Stimulated activated CD4-positive, alpha-beta T cell treated with anti-CD3 and anti-CD28 coated beads, Interleukin-12 subunit alpha, Interleukin-12 subunit beta, amount 100 ng/mL, for 24 hours (primary cell): ENCODE measurements at places on chromosomes 3 and 15.
A peak's percentile ranks its signal among the peaks of the same experiment; 100 is the strongest.

- DNase-seq, result no peak
Observed at GRCh38 chr3:131283862-131284261, 97.7 kb upstream of the NUDT16 start.

GRCh38 chr3:138398791-138399575, 35.4 kb upstream of the ESYT3 start:
- DNase-seq, result no peak

GRCh38 chr3:45546716-45547701, 47.5 kb upstream of the LIMD1 start:
- peak; percentile 3 for DNase-seq

DNA sequence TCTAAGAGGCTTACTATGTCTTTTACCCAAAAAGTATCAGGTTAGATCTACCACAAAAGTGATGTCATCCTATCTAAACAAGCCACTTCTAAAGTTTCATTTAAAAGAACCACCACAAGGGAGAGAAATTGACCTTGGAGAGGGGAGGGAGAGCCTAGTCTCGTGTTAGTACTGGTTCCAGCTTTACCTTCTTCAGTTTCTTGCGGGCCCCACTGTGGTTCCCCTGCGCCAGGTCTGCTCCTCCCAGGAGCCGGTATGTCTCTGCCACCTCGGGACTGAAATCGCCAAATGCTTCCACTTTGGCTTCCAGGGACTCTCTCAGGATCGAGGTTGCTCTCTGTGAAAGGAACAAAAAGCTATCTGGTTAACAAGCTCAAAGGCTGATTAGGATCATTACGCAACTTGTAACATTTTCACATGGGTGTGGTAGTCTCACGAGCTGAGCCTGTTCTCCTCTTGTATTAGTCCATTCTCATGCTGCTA, 51.1 kb downstream of the SYNM start:
- no peak for DNase-seq

DNA sequence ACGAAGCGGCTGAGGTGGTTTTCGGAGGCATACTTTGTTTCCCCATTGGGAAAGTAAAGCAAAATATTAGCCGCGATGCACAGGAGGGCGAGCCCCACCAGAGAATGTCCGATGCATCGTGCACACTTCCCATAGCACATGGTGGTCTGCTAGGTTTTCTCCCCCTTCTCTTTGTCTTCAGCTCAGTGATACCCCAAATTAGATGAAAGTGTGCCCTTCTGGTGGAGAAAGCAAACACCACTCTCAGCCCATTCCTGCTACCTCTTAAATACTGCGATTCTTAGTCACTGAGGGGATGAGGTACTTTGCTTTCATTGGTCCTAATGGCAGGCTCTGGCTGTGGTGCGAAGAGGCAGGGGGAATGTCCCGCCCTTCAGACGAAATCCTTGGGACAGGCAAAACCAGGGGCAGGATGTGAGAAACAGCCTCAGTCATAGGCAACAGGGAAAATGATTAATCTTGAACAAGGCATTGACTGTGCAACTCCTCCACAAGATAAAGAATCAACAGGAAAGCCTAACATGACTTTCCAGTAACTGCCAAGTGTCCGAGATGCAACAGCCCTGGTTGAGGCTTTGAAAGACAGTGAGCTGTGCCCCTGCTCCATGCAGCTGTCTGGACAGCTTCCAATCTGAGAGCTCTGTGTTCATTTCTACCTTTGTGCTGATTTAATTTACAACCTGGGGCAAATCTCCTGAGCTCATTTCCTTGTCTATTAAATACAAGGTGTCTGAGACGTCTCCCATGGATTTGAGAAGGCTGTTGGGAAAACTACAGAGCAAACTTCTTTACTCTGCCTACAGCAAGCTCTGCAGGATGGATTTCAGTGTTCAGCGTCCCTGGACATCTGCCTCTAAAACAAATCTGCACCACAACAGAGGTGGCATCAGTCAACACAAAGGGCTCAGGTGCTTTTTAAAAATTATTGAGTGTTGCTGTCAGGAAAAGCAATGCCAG, at the start of gene TM4SF1:
TM4SF1 (minus strand) TSS at position 242 of the 957 bp plus-strand sequence; CDS start at position 140, 102 bp downstream.
- DNase-seq, result no peak

- DNase-seq, result no peak
Observed at GRCh38 chr15:78047761-78048627, 29.5 kb downstream of the TBC1D2B start.

- DNase-seq, result peak; percentile 75
Observed at GRCh38 chr3:194344012-194344411, 7.1 kb downstream of the CPN2 start.

GRCh38 chr3:74613060-74613459, 1.4 kb downstream of the CNTN3 start:
- no peak for DNase-seq

DNA sequence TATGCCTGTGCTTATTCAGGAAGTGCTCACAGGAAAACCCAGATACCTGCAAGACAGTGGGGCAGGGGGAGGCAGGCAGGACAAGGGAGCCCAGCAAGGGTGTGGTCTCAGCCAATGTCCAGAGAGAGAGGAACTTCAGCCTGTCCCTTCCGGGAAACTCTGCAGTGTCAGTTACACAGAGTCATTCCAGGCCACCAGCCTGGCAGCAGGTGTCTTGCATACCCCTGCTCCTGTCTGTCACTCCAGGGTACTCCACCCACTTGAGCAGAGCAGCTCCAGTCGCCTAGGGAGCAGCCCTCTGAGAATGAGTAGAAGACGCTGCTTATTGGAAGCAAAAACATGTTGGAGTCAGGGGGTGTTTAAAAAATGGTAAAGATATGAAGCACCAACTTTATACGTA, 431.2 kb upstream of the RGMA start:
- no peak for DNase-seq

DNA sequence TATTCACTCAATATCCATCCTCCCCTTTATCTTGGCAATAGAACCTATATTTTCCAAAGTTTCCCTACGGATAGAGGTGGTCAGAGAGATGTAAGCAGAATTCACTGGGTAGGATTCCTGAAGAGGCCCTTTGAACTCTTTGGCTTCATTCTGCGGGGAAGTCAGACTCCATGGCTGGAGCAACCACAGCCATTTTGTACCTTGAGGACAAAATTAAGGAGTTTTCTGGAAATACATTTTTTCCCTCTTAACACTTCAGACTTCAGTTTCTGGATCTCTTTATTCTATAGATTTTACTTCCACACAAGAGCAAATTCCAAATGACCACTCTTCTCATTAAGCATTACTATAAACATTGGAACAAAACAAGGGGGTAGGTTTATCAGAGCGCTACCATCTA, 43.3 kb downstream of the ADAMTS9 start:
- DNase-seq, result no peak

- no peak for DNase-seq
Observed at GRCh38 chr3:111906656-111907055, 47.6 kb downstream of the PHLDB2 start.

- no peak for DNase-seq
Observed at GRCh38 chr3:42010530-42010929, 48.6 kb upstream of the ULK4 start.

- DNase-seq, result no peak
Observed at GRCh38 chr3:124832782-124833709, 54.1 kb downstream of the ITGB5 start.

- DNase-seq, result no peak
Observed at GRCh38 chr3:51389423-51390183, 1.5 kb upstream of the RBM15B start.

DNA sequence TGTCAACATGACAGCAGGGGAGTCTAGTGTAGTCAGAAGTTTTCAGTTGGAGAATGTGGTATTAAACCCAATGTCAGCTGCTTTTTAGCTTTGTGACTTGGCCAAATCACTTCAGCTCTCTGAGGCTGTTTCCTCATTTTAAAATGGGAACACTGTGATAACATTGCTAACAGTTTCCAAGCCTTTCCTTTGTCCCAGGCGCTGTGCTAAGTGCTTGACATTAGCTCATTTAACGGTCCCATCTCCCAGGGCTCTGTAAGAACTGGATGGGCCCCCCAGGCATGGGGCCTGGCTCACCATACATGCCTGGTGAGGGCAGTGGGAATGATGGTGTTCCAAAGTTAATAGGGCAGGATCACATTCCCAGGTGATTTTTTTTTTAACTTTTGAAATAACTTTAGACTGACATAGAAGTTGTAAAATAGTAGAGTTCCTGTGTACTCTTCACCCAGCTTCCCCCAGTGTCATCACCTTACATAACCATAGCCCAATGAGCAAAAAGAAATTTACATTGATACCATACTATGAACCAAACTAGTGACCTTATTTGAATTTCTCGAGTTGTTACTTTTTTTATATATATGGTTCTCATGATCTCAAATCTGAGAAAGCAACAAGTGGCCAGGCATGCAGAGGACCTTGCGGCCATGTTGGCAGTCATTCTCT, 7.7 kb downstream of the RASL12 start:
- DNase-seq, result no peak

DNA sequence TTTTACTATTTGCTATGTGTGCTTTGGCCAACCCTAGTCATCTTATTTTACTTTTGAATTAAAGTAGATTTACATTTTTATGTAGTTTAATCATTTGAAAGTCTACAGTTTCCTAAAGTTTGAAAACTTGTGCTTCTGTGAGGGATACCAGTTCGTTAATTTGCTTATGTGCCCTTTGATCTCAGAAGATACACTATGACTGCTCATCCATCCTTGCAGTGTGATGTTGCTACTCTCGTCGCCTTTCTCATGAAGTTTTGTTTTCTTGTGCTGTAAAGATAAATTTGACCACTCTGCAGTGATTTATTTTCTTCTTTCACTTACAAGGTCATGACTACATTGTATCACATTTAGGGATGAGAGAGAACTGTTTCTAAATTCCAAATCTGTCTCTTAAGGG, 16.3 kb downstream of the SNRPN start:
- no peak for DNase-seq

DNA sequence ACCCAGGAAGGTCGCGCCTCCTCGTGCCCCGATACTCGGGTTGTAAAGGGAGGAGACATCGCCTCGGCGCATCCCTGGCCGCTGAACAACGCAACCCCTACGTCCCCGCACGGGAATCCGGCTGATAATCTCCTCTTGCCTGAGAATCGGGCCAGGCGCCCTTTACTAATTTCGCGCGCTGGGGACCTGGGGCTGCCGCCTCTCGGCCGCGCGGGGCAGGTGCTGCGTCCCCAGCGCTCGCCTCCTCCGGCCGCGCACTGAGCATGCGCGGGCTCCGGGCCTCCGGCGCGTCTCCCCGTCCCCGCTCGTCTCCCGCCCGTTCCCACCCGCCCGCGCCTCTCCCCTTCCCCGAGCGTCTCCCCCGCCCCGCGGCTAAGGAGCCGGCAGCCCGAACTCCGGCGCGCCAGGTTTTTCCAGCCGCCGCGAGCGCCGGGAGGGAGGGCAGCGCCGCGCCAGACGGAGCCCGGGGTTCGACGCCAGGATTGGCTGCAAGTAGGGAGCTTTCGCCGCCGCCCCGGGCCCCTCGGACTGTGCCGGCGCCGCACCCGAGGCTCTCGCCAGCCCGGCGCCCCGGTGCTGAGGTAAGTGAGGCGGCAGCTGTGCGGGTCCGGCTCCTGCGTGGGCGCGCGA, at the start of gene CNTN4:
CNTN4 (plus strand) TSS at position 469 of the 630 bp plus-strand sequence.
- DNase-seq, result no peak

DNA sequence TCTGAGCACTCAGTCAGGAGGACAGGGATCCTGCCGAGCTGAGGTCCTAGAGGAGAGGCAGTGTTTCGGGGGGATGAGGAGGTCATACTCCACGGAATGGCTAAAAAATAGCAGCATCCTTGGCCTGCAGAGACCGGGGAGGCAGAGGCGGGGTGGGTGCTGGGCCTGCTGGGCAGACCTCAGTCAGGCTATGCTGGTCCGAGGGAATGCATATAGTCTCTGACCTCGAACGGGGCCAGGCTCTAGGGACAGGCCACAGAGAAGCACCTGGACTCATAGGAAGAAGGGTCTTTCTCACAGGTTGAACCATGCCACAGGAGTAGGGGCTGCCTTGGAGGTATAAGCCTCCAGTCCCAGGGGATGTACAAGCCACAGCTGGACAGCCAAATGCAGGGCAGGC, 14.0 kb upstream of the SKIC8 start:
- DNase-seq, result no peak

DNA sequence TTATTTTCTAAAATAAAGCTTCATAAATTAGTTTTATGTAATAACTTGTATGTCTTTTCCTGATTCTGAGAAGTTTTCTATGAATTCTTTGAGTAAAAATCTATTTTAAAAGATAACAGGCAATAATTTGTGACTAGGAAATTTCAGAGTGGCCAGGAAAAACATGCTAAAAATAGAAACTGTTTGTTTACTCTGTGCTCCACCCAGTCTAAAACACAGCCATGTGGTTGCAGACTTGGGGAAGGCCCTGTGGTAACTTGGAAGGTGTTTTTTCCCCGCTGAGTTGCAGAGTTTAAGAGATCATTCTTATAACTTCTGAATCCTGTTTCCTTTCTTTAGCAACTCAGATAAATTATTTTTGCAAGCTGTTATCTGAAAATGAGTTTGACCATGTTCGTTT, 21.9 kb downstream of the PLCL2 start:
- DNase-seq, result no peak

GRCh38 chr3:7290077-7290825, 429.3 kb downstream of the GRM7 start:
- no peak for DNase-seq

- DNase-seq, result no peak
Observed at GRCh38 chr15:36880913-36881460, 219.4 kb downstream of the MEIS2 start.

GRCh38 chr3:32570421-32571191, at the start of gene DYNC1LI1:
TSS of gene DYNC1LI1 (minus strand) at chr3:32570858. CDS start at chr3:32570770, 88 bp downstream.
- peak; percentile 89 for DNase-seq

DNA sequence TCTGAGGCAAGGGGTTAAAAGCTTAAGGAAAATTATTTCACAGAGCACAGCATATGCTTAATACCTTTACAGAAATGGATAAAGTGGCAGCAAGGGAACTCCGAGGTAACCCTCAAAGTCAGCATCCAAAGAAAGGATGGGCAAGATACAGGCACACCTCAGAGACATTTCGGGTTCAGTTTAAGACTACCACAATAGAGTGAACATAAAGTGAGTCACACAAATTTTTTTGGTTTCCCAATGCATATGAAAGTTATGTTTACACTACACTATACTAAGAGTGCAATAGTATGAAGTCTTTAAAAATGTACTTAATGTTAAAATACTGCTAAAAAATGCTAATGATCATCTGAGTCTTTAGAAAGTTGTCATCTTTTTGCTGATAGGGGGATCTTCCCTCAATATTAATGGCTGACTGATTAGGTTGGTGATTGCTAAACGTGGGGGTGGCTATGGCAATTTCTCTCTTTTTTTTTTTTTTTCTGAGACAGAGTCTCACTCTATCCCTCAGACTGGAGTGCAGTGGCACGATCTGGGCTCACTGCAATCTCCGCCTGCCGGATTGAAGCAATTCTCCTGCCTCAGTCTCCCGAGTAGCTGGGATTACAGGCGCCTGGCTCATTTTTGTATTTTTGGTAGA, 10.0 kb downstream of the UBR1 start:
- DNase-seq, result no peak

DNA sequence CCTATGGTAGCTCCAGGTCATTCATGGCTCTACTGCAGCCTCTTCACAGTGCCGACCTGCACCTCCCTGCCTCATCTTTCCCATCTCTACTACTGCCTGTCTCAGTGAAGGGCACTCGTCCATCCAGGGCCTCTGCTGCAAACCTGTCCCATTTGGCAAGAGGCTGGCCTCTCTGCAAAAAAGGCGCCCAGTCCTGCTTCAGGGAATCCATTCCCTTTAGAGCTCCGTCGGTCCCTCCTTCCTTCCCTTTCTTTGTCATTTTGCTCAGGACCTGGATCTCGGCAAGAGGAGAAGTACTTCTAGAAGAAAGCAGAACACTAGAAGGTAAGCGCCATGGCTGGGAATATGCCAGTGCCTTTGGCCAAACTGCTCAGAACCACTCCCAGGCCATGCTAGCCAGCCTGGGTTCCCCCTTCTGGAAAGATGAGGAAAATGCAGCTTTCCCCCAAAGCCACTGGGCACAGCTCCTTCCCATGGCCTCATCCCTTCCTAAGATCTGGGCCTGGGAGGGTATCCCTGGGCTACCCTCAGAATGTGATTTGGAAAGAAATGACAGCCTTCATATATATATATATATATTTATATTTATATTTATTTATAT, 6.4 kb upstream of the ISL2 start:
- no peak for DNase-seq
